ENCODE measurements at places on chromosomes 5 and 9.

DNA sequence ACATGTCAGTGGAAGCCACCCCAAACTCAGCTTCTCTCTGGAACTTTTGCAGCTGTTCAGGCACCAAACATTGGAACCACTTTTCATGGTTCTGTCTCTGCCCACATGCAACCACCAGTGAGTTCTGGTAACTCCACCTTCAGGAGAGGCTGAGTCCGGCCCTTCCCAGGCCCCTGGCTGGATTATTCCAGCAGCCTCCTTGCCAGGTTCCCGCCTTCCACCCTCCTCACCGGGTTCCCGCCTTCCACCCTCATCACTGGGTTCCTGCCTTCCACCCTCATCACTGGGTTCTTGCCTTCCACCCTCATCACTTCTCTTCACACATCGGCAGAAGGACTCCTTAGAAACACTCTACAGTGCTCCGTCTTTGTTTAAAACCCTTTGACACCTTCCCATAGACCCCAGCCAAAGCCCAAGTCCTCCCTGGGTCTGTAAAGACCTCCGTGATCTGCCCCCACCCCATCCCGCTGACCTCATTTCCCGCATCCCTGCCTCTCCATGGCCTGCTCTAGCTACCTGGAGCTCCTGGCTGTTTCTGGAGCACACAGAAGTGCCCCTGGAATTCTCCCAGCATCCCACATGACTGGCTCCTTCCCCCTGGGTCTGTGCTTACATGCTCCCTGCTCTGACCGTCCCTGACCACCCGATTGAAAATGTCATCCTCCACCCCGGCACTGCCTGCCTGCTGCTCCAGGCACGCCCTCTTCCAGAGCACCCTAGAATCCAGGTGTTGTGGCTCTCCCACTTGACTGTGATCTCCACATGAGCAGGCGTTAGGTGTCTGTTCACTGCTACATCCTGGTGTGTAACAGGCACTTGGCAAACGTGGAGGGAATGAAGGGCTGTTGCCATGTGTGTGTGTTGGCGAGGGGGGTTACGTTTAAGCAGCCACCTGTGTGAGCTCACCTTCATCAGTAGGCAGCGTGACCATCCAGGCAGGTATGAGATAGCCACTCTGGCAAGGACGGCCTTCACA lies 17.7 kb downstream of the ROPN1L start:
- no peak for DNase-seq

DNA sequence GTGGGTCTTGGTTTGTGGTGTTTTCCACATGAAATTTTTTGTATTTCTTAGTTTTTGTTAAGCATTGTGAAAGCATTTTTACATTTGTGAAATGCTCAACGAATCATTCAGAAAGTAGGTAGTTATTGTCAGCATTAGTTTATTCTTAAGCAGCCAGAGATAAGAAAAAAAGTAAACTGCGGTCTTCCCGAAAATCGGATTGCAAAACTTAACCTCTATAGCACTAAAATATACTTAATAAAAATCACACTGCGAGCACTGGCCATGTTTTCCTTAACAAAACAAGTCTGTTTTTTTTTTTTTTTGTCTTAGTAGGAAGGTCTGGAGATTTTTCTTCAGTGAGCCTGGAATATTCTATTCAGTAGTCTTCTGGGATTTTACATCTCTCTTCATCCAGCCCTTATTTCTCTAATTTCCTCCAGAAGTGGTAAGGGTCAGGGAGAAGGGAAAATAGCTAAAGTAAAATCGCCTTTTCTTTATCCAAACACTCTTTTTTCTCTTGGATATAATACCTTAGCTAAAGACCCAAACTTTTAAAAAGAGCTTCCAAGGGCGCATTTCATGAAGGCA lies 289.9 kb downstream of the DMAC1 start:
- no peak for DNase-seq

DNA sequence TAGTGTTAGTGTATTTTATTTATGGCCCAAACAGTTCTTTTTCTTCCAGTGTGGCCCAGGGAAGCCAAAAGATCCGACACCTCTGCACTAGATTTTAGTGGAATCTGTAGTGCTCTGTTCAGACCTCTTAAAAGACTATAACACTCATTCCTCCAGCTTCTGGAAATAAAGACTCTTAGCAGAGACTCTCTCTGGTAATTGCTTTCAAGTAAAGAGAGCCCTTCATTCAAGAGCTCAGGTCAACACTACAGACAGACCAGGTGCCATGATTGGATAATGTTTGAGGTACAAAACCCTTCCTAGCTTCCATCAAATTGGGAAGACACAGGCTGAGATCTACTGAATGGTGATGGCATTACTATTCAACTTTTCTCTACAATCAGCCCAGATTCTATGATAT lies 255.8 kb downstream of the PRDM9 start:
- DNase-seq = no peak

DNA sequence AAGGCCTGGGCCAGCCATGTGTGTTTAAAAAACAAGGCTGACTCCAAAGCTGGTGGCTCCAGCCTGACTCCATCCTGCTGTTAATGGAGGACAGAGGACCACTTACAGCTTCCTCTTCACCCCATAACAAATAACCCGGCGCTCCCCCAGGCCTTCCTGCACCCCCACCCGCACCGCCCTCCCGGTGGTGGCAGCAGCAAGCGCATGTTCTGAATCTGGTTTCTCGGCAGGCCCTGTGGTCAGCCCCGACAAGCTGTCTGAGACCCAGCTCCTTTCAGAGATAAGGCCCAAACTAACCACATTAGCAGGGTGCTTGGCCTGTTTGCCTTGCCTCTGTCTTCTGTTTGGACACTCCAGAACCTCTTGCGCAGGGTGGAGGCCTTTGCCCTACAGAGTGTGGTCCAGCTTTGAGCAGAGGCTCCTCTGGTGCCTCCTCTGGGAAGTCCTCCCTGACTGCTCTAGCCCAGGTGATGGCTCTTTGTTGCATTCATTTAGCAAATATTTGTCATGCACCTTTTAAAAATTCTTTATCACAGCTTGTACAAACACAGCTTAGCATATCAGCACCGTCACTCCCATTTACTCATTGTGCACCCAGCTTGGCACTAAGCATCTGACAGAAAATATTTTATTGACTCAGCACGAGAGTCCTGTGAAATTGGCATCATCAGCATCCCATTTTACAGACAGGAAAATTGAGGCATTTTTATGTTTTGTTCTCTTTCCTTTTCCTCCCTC lies 78.4 kb downstream of the NDFIP1 start:
- DNase-seq = no peak

- no peak for DNase-seq
These were observed 25.6 kb upstream of the TUSC1 start for GRCh38 chr9:25703701-25704357.

GRCh38 chr9:101840694-101841188 lies 102.3 kb upstream of the GRIN3A start:
- no peak for DNase-seq

DNA sequence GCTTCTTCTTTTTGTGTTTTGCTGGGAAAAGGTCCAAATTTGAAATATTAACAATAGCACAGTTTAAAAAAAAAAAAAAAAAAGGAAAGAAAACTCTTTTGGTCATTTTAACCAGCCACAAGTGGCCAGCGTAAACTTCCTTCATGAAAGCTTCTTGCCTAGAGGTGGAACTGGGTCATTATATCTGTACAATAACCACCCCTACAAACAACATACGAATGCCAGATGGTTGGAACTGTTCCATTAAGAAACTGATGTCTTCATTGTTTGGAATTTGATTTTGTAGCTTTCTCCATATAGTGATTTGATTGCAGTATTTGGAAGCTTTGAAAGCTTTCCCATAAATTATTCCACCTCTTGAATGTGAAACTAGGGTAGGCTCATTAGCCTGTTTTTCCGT lies 18.3 kb upstream of the LPAR1 start:
- no peak for DNase-seq

DNA sequence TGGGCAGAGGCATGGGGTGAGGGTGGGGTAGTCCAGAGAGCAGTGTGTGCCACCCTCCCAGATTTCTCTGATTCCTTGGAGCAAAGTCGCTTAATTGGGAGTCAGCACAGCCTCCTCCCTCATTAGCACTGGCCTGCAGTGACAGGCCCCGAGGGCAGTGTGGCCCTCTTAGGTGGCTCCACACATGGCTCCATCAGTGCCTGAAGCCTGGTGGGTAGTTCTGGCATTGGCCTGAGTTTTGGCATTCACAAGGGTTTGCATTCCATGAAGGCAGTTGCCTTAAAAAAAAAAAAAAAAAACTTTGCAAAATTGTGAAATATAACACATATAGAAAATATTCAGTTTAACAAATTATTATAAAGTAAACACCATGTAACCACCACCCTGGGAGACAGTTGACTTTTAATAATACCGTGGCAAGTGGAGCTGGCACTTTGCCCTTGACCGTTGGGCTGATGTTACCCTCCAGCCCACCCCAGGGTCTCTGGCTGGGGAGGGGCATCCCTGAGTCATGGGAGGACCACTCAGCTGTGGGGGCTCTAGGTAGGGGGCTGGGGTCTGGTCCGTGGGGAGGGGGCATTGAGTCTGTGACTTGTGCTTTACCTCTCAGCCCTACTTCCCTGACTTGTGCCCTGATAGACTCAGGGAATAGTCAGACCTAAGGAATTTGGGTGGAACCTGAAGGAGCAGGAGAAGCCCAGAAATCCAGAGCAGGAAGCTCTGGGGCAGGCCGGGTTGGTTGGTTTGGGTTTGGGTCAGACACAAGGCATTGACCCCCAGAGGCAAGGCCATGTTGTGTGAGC lies 51.3 kb upstream of the PITX1 start:
- DNase-seq = no peak

DNA sequence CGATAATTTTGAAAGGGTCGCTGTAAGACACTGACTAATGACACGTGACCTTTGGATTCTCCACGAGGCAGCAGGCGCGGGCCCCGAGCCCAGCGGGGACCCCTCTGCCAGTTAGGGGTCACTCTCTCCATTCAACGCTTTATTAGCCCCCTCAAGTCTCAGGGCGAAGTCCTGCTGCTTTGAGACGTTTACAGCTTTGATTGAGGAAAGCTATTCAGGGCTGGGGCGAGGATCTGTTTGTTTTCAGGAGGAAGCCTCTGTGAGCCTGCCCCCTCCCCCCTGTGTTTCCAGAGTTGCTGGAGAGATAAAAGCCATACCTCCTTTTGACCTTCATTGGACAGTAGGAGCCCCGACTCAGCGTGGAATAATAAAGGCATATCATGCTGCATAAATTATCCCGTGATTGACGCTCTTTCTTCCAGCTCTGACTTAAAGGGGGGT lies 31.4 kb upstream of the MSX2 start:
- no peak for DNase-seq
